Left forelimb (tissue), 1 donor: ENCODE measurements at places on chromosomes 4 and X.
A peak's percentile ranks its signal among the peaks of the same experiment; 100 is the strongest.

- no peak for DNase-seq
Observed at GRCh38 chr4:26412381-26413372, 77.6 kb downstream of the CCKAR start.

DNA sequence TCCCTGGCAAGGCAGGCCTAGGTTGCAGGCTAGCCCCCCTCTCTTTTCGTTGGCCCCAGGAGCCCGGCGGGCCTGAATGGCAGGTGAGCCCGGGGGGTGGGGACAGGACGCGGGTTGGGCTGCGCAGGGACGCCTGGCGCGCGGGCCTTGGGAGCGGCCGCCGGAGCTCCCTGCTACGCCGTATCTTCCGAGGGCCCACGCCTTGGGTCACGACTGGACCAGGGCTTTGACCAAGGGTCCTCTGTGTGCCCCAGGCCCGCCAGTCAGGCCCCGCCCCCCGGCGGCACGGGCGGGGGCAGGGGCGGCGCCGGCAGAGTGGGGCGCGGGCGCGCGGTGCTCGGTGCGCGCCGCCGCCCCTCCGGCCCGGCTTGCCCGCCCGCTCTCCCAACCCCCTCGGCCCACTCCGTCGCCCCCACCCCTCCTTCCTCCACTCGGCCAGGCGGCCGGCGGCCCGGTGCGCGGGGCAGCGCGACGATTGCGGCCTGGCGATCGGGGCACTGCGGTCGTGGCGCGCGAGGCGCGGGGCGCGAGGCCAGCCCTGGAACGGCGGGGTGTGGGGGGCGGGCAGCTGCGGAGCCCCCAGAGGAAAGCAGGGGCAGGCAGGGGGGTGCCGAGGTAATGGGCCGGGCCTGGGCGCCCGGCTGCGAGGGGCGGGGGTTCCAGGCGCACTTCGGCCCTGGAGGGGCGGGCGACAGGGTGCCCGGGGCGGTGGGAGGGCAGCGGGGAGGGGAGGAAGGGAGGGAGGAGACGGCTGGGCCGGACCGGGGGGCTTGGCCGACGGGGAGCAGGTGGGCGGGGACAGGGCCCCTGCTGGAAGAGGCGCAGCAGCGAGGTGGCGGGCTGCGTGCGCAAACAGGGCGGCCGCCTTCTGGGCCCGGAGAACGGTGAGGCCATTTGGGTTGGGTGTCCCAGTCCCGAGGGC, at the start of gene PRRG3:
Gene PRRG3, plus strand, starts transcription at position 798 of the 922 bp plus-strand sequence. CDS start 3,357 bp downstream, outside the sequence.
- DNase-seq: peak; percentile 72

GRCh38 chr4:98232202-98232601, 29.0 kb upstream of the RAP1GDS1 start:
- no peak for DNase-seq

- DNase-seq: no peak
Observed at GRCh38 chrX:10648614-10649013, 28.2 kb upstream of the MID1 start.

DNA sequence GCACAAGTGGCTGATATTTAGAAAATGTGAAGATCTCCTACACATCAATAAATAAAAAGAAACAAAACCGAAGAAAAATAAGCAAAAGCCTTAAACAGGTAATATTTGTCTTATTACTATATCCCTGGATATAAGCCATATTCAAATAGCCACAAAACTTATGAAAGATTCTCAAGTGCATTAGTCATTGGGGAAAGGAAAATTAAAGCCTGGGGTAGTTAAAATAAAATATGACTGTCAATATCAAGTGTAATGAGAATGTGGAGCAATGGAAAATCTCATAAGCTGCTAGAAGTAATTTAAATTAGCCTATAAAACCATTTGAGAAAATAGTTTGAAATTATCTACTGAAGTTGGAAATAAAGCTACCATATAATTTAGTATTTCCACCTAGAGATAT, 399.9 kb downstream of the GASK1B start:
- DNase-seq: no peak

DNA sequence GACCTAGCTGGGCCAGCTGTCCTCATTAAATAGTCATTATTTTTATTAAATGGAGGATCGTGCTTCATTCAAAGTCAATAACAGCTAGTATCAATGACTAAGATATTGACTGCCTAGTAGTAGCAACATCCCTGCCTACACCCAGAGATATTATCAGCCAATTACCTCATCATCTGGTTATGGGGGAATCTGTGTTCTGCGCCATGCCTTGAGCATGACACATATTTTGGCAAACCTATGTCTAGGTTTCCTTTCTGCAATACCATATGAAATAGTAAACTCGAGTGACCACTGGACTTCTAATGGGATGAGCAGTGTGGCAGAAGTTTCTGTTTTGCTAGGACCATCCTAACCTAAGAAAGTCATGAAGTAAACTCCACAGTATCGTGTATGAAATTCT, 50.0 kb upstream of the AADAT start:
- no peak for DNase-seq
